Stimulated activated CD4-positive, alpha-beta T cell treated with anti-CD3 and anti-CD28 coated beads, Interleukin-4, amount 100 ng/mL, for 1 hour (primary cell): ENCODE measurements at places on chromosomes 5 and 9.

- DNase-seq, result no peak
Measured at GRCh38 chr5:88665750-88666215, 217.2 kb downstream of the MEF2C start.

- no peak for DNase-seq
Measured at GRCh38 chr5:86926033-86926432, 308.3 kb downstream of the COX7C start.

GRCh38 chr5:10454591-10455276, 13.1 kb downstream of the ROPN1L start:
- DNase-seq, result no peak

GRCh38 chr9:22031655-22032411, 22.7 kb upstream of the CDKN2B start:
- DNase-seq, result no peak

- no peak for DNase-seq
Measured at GRCh38 chr5:55211184-55211874, 15.8 kb downstream of the MCIDAS start.

- no peak for DNase-seq
Measured at GRCh38 chr9:134304690-134305089, 21.6 kb upstream of the RXRA start.

DNA sequence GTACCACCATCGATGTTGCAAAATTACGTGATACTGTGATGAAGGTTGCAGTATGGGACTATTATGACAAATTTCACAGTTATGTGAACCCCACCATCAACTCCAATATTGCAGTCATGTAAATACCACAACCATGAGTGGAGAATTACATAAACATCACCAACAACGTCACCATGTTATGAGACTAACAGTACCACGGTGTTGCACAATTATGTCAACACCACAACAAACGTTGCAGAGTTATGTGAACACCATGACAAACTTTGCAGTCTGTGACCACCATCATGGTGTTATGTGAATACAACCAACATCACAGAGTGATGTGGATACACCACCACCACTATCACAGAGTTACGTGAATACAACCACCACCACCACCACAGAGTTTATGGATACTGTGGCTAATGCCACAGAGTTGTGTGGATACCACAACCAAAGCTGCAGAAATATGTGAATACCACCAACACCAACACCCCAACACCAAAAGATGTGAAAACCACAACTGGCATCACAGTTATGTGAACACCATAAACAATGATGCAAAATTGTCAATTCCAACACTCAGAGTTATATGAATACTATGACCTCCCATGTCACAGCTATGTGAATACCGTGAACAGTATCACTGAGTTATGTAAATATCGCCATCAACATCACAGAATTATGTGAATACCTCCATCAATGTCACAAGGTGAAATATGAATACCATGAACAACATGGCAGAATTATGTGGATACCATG, 62.4 kb downstream of the SHC3 start:
- DNase-seq, result no peak

GRCh38 chr9:16352791-16353401, 517.6 kb downstream of the BNC2 start:
- no peak for DNase-seq
